ENCODE measurements at places on chromosomes 11 and 22. TPM values are rescaled to one million over a fixed set of nuclear protein-coding genes. Genes with fewer than 3 reads are reported as not detected.

- peak; percentile 83 for DNase-seq
Observed at GRCh38 chr11:122655527-122656072, at the start of gene UBASH3B. TSS of gene UBASH3B (plus strand) at chr11:122655722. CDS start at chr11:122656050, 328 bp downstream.

- DNase-seq: no peak
Observed at GRCh38 chr22:26380072-26380830, 48.8 kb upstream of the ASPHD2 start.

DNA sequence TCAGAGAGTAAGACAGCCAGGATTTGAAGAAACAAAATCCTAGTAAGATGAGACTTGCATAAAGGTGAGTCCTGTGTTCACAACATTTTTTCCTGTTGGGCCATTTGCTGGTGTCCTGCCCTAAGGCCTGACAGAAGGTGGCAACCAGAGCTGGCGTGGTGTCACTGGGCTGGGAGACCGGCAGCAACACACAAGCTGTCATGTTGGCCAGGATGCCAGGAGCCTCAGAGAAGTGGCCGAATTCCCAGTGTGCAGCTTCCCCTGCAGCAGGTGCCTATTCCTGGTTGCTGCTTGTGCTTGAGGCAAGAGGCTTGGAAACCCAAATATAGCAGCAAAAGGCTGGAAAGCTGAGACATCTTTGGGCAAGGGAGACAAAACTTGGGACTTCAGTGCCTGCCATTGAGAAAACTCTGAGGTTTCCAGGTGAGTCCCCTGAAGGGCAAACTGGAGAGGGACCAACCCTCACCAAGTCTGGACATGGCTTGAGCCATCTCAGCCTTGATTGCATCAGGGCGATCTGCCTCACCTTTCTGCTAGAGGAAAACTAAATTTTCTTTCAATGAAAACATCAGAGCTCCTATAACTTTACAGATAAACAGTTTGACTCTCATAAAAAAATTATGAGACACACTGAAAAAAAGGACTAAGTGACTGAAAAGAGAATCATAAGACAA, 25.9 kb downstream of the ALG12 start:
- DNase-seq: no peak

GRCh38 chr22:46450931-46451561, 86.4 kb downstream of the CELSR1 start:
- no peak for DNase-seq

The TSKU gene
- 24.6 TPM for total RNA-seq

The NPAS4 gene
- total RNA-seq: not detected

Data from fibroblast of the aortic adventitia (primary cell).